GM13976 (cell line): ENCODE measurements at places on chromosomes 11 and 22.

GRCh38 chr22:43515902-43516301 is 104.1 kb downstream of the MPPED1 start:
- DNase-seq = no peak

GRCh38 chr22:40114411-40114810 is 63.3 kb upstream of the TNRC6B start:
- DNase-seq = no peak

GRCh38 chr11:44633641-44634040 is 68.2 kb downstream of the CD82 start:
- peak; percentile 32 for DNase-seq

DNA sequence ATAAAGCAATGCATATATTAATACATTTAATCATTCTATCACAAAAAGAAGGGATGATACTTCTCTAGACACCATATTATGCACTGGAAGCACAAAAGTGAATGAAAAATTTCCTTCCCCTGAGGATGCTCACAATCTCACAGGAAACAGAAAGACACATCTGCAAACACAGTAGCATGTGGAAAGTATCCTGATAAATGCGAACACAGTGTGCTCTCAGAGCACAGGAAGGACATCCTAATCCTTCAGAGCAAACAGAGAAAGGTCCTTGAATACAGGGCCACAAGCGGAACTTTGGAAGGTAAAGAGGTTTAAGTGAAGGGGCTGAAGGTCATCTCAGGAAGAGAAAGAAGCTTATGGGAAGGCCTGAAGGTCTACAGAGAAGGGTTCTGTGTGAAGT is 524.6 kb upstream of the LRRC4C start:
- no peak for DNase-seq

DNA sequence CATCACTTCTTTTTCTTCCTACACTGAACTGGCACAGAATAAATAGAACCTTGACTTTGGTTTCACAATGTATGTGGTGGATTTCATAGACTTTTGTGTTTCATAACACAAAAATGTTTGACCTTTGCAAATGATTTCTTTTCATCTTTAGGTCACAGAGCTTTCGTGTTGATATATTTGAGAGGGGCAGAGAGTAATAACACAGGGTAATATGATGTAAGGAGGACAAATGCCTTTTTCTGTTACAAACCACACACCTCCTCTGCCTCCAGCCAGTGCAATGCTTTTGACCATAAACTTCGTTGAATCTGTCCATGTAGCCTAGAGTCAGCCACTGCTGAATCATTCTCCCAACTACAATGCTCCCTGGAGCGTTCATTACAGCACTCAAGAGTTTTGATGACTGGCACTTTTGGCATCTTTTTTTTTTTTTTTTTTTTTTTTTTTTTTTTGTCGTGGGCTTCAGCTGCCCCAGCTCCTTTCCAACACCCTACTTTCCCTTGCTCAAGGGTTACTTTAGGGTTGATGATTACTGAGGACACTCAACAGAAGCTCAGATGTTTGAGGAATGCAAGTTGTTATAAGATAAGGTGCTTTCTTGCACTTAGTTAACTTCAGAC is 11.4 kb upstream of the CAT start:
- DNase-seq = no peak

GRCh38 chr11:25038131-25038530 is 541.3 kb downstream of the LUZP2 start:
- DNase-seq = no peak

DNA sequence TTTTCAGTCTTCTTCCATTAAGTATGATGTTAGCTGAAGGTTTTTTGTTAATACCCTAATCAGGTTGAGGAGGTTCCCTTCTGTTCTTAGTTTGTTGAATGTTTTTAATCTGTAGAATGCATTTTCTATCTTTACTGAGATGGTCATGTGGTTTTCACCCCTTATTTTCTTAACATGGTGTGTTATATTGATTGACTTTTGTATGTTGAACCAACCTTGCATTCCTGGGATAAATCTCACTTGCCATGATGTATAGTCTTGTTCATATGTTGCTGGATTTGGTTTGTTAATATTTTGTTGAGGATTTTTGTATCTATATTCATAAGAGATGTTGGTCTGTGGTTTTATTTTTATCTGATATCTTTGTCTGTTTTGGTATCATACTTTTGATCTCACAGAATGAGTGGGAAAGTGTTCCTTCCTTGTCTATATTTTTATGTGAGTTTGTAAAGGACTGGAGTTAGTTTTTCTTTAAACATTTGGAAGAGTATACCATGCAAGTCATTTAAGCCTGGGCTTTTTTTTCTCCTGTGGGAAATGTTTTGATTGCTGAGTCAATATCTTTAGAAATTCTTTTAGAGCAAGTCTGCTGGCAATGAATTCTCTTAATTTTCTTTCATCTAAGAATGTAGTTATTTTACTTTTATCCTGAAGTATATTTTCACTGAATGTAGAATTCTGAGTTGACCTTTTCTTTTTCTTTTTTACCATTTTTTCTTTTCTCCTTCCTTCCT is 5.5 kb upstream of the P4HA3 start:
- no peak for DNase-seq

- DNase-seq = no peak
These were observed 440.5 kb downstream of the MIAT start for GRCh38 chr22:27097933-27098332.

DNA sequence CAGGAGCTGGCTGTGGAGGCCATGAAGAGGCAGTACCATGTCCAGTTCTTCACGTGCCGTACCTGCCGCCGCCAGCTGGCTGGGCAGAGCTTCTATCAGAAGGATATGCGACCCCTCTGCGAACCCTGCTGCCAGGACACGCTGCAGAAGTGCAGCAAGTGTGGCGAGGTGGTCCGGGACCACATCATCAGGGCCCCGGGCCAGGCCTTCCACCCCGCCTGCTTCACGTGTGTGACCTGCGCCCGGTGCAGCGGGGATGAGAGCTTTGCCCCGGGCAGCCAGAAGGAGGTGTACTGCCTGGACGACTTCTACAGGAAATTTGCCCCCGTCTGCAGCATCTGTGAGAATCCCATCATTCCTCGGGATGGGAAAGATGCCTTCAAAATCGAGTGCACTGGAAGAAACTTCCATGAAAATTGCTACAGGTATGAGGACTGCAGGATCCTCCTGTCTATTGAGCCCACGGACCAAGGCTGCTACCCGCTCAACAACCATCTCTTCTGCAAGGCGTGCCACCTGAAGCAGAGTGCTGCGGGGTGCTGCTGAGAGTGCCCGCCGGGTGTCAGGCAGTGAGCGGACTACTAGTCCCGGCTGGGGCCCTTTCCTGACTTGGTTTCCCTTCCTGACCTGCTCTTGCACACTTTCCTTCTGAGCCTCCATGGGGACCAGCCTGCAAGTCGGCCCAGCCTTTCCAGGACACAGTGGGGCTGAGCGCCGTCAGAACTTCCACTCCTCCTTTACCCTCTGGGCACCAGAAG is 22.0 kb upstream of the PHF21A start:
- no peak for DNase-seq

GRCh38 chr22:43993072-43993760 is 30.9 kb upstream of the PARVB start:
- peak; percentile 88 for DNase-seq

GRCh38 chr11:115775846-115776245 is 271.6 kb upstream of the CADM1 start:
- no peak for DNase-seq

DNA sequence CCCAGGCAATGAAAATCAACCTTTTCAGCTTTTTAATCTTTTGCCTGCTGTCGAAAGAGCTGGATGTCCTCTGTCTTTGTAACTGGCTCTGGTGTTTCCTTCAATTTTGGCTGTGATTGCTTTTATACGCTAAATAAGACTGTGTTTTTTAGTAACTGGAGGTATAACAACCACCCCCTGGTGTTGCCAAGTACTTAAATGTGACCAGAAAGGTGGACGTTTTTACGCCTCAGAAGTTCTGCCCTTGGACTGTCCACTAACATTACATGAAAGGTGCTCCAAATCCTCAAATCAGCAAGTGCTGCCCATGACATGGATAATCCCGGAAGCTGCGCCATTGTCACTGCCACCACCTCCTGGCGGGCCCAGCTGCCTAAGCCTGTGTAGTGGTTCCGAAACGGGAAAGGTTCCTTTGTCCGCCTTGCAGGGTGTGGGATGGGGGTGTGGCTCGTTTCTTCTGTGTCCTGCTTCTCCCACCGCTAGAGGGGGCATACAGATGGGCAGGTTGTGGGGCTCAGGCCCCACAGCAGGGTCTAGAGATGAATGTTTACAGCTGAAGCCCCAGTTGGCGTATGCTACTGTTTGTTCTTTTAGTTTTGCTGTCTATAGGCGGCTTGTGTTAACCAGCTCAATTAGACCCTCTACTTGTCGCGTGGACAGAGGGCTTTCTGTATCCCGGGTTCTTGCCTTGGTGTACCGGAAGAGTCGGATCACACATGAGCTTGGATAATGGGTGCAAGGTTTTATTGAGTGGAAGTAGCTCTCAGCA is 82.2 kb upstream of the SEPTIN5 start:
- no peak for DNase-seq

DNA sequence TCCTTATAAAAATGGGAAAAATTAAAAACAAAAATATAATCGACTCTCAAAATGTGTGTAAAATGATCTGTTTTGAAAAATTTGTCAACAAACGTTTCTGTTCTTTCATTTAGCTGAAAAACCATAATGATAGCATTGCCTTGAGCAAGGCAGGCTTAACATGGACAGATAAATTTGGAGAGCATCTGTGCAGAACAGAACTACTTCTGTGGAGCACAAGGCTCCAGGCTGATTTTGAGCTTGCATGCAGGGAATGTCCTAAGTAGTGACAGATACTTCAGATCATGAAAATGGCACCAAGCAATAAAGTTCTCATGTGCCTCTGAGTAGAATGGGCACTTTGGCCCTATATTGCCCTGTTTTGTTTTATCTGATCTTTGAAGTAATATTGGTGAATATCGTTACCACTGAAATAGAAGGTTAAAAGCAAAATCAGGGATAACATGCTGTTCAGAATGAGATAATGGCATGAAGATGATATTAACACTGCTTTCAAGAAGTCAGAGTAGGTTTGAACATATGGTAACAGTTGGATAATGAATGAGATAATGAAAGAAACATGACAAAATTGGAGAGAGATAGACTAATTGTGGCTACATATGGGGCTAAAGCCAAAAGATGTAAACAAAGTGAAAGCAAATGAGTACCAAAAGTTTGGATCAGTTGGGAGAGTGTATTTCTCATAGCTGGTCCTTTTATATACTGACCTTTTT is 730.5 kb upstream of the CCDC179 start:
- DNase-seq = no peak

GRCh38 chr11:8269636-8270035 is 6.0 kb upstream of the LMO1 start:
- DNase-seq = no peak

- DNase-seq = no peak
These were observed 17.3 kb upstream of the RAPSN start for GRCh38 chr11:47466201-47466600.
